Caco-2 (cell line): ENCODE measurements at places on chromosomes 13 and 19. TPM values are rescaled to one million over a fixed set of nuclear protein-coding genes. Genes with fewer than 3 reads are reported as not detected.
A peak's percentile ranks its signal among the peaks of the same experiment; 100 is the strongest.

- DNase-seq = no peak
These were observed 2.2 kb downstream of the STARD13 start for GRCh38 chr13:33283195-33283911.

Gene CATSPERD
- total RNA-seq = not detected in 2 replicates

Gene OPA3
- total RNA-seq = 16.9 and 17.7 TPM in 2 replicates

DNA sequence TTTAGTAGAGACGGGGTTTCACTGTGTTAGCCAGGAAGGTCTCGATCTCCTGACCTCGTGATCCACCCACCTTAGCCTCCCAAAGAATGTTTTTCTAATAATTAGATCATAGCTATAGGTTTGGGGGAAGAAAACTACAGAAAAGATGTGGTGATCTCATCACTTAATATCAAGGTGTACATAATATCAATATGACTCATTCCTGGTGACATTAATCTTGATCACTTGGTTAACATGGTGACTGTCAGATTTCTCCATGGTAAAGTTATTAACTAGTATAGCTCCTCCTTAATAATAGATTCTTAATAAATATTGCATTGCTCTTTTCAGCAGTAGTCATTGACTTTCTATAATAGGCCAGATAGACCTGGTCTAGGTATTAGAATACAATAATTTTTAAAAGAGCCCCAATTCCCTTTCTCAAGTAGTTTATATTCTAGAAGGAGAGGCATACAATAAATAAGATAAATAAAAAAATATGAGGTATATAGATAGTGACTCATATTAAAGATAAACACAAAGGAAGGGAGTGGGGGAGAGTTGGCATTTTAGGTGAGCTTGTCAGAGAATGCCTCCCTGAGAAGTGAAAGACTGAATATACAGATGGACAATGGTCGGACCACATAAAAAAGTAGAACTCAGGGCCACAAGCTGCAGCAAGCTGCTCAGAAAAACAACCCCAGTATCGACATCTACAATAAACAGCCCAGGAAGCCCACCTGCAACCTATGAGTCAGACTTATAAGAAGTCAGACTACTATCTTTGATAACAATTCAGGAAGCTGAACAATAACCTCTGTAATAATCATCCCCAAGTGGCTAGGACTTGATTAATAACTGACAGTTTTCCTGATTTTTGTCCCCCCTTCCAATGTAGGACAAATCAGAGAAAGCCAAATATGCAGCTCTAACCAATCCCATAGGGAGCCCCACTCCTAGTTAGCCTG, 210.8 kb downstream of the RFC3 start:
- DNase-seq = no peak

Gene PLK5
- 0.19 TPM in 1 of 2 replicates, not detected in the other for total RNA-seq

Gene IGFL3
- total RNA-seq = 0.53 TPM in 1 of 2 replicates, not detected in the other

Gene ZSCAN5C
- total RNA-seq = not detected in 2 replicates

Gene ODAD3
- not detected in 2 replicates for total RNA-seq

Gene KCNN4
- total RNA-seq = 3.0 and 4.0 TPM in 2 replicates

Gene WDFY2
- total RNA-seq = 6.3 and 9.2 TPM in 2 replicates

Gene ZSCAN18
- not detected in 2 replicates for total RNA-seq

GRCh38 chr19:38095411-38096308, 128.4 kb downstream of the DPF1 start:
- DNase-seq = peak; percentile 70

DNA sequence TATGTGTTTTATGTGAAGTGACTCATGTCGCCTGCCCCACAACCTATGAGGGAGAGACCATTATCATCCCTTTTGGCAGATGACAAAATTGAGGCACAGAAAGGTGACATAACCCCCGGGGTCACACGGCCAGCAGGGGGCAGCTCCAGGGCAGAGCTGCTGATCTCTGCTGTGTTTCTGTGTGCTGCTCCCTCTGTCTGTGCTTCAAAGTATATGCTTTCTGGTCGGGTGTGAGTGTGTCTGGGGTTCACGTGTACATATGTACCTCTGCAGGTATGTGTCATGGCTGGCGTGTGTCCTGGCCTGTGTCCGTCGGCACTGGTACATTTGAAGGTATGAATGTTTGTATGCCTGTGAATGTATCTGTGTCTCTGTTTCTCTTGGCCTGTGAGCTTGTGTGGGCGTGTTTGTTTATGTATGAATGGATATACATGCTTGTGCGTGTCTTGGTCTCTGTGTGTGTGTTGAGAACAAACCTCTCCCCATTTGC, 7.1 kb downstream of the LIPE start:
- peak; percentile 81 for DNase-seq

- no peak for DNase-seq
These were observed 8.0 kb downstream of the AKAP11 start for GRCh38 chr13:42279986-42280385.

Gene SLITRK6
- 0.23 and 0.61 TPM in 2 replicates for total RNA-seq

DNA sequence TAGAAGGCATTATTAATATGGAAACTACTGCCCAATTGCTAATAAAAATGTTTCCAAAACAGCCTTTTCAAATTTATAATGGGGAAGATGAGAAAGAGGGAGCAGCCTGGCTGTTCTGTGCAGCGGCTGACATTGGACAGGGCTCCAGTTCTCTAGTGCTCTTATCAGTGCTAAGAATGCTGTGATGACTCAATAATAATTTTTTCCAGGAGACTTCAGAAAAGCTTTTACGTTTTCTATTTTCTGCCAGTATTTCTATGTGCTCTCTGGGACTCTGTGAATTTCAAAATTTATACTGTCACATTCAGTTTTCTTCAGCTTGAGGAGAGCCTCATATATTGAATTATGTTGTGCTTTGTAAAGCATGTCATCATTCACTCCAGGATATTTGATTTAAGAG, 209.6 kb downstream of the VWA8 start:
- DNase-seq = no peak

DNA sequence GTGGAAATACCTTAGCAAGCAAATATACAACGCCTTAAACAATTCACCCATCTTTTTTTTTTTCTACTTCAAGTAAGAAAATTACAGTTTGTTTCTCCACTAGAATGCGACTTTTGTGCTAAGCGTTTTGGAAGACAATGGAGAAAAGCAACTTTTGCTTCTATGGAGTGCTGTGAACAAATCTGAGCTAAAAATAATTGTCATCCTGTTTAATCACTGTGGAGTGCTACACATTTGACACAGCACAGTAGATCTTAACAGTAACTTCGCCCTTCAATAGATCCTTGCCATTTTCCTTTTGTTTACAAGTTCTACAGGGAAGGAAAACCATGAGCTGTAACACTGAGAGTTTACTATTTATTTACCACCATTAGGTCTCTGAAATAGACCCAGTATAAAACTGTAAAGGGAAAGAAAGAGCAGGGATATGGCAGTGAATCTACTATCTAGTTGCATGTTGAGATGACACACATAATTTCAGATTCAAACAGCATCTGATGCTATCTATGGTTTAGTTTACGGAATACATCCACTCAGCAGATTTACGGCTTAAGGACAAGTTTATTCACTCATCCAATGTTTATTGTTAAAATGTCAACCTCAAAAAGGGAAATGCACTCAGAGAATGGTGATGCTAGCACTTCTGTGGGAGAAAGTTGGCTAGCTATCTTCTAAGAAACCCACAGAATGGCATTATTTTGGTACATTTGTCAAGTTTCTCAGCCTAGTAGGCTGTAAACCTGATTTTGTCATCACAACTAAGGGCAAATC, 175.3 kb downstream of the VWA8 start:
- no peak for DNase-seq

Gene OR7A5
- total RNA-seq = not detected in 2 replicates

Gene SOX1
- 1.7 TPM in 2 replicates for total RNA-seq

Gene FGF22
- total RNA-seq = 0.68 TPM in 1 of 2 replicates, not detected in the other

- peak; percentile 72 for DNase-seq
These were observed 1608.8 kb downstream of the OLFM4 start for GRCh38 chr13:54637366-54637765.

GRCh38 chr19:10871711-10872545, 575 bp downstream of the CARM1 start:
- peak; percentile 45 for DNase-seq

Gene RNF17
- 0.14 TPM in 2 replicates for total RNA-seq

- no peak for DNase-seq
These were observed 196.2 kb downstream of the COL4A1 start for GRCh38 chr13:110110783-110111182.
